Activated CD4-positive, CD25-positive, alpha-beta regulatory T cell treated with anti-CD3 and anti-CD28 coated beads, Interleukin-2, amount 50 U/mL, for 16 hours (primary cell): ENCODE measurements at places on chromosomes 16 and 17.

DNA sequence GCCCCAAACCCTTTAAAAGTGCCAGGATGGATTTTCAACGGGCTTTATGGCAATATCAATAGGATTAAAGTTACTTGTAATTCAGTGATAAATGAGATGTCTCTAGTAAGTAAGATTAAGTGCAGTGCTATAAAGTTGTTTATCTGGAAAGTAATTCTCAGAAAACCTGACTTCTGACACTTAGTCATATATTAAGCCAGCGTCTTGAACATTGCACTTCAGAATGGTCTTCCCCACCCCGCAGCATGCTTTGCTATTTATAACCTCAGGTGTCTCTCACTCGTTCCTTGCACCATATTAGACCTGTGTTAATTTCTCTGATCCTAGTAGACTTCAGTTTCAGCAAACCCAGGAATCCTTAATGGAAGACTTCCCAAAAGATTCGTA lies 2.1 kb upstream of the MAF start:
- DNase-seq, result no peak

DNA sequence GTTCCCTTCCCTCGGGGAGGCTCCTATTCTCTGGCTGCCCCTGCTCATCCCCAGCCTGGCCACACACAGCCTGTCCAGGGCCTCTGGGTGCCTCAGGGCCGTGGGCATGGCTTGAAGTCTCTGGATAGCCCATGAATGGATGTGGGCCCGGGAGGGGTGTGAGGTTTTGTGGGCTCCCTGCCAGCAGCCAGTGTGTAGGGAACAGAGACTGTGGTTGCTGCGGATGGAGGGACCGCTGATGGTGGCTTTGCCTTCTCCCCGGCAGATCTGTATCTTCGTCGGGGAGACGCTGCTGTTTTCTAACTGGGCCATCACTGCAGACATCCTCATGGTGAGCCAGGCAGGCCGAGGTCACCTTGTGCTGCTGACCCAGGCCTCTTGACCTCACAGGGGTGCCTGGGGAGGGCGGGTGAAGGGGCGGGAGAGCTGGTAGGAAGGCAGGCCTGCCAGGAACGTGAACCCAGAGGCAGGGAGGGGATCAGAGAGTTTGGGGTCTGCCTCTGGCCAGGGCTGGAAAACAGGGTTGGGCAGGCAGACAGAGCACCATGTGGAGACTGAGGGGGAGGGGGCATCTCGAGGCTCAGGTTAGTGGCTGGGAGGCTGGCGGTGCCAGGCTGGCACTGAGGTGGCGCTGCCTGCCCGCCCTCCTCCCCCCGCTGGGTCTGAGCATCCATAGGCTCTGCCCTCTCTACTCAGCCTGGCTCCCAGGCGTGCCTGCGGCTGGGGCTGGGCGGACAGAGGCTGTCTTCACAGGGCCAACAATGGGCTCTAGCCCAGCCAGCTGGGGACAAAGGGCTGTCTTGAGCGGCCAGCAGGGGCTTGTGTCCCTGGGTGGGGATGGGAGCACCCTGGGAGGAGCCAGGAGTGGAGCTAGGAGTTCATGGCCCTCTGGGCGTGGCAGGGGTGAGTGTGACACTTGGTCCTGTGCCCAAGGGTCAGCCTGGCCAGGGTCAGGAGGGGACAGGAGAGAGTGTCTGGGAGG lies 21.4 kb downstream of the MYBBP1A start:
- no peak for DNase-seq

DNA sequence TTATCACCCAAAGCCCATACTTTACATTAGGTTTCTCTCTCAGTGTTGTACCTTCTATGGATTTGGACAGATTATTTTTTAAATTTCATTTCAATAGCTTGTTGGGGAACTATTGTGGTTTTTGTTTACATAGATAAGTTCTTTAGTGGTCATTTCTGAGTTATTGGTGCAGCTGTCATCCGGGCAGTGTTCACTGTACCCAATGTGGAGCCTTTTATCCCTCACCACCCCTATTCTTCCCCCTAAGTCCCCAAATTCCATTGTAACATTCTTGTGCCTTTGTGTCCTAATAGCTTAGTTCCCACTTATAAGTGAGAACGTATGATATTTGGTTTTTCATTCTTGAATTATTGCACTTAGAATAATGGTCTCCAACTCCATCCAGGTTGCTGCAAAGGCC lies 57.5 kb downstream of the SLFN11 start:
- DNase-seq, result no peak

- DNase-seq, result no peak
Observed at GRCh38 chr16:81253141-81253540, 14.7 kb downstream of the BCO1 start.

DNA sequence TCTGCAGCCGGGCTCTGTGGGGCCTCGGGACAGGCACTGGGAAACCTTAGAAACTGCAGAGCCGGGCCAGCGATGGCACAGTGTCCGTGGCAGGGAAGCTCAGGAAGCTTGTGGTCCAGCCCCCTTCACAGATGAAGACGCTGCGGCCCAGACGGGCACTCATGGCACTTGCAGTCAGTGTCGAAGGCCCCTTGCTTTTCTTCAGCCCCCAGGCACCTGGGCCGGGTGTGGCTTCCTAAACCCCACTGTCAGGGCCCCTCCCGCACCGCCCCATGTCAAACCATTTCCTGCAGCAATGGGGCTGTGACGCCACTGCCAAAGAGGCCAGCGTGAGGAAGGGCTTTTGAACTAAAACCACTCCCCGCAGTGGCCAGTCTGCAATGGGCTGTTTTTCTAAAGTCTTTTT lies 164.0 kb downstream of the LAT start:
- peak; percentile 55 for DNase-seq

DNA sequence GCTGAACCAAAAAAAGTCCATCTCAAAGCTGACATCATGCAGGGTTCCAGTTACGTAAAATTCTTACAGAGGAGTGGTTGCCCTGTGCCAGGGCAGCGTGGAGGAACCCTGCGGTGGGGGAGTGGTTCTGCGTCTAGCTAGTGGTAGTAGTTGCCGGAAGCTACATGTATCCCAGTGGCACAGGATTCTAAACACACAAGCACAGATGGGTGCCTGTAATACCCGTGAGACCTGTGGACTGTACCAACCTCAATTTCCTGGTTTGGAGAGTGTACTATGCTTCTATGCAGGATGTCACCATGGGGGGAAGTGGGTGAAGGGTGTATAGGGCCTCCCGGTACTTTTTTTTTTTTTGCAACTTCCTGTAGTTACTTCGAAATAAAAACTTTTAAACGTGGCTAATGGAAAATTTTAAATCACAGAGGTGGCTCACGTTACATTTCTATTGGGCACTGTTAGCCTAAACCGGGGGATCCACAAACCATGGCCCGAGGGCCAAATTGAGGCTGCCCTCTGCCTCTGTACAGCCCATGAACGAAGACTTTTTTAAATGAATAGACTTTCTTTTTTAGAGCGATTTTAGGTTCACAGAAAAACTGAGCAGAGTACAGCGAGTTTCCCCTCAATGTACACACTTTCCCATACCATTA lies 38.5 kb downstream of the TBC1D16 start:
- DNase-seq, result peak; percentile 63

DNA sequence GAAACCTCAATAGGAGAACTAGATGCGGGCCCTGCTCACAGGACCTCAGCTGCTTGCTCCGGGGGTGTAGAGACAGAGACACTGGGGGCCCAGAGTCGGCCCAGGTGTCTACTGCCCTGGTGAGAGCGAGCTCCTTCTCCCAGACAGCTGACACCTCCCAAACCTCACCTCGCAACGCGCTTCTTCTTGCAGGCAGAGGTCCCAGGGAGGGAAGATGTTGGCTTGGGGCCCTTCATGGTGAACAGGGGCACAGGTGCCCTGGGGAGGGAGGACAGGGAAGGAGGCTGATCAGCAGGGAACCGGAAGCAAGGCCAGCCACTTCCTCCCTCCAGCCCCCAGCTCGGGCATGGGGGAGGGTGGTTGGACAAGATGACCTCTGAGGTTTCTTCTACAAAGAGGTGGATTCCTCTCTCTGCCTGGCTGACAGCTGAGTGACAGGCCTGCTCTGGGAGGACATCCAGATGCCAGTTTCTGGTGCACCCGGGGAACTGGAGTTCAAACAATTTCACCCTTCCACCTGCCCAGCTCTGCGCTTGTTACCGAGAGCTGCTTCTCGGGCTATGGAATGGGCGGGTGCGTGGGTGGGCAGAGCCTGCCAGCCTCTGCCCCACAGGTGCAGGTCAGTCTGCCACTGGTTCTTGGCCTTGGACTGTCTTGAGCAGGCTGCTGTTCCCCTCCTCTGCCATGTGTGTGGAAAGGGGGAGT lies 11.7 kb upstream of the GFAP start:
- DNase-seq, result no peak

GRCh38 chr16:3752984-3753383 lies 35.7 kb upstream of the TRAP1 start:
- DNase-seq, result no peak

- no peak for DNase-seq
Observed at GRCh38 chr16:75244844-75245758, 6.3 kb downstream of the BCAR1 start.

DNA sequence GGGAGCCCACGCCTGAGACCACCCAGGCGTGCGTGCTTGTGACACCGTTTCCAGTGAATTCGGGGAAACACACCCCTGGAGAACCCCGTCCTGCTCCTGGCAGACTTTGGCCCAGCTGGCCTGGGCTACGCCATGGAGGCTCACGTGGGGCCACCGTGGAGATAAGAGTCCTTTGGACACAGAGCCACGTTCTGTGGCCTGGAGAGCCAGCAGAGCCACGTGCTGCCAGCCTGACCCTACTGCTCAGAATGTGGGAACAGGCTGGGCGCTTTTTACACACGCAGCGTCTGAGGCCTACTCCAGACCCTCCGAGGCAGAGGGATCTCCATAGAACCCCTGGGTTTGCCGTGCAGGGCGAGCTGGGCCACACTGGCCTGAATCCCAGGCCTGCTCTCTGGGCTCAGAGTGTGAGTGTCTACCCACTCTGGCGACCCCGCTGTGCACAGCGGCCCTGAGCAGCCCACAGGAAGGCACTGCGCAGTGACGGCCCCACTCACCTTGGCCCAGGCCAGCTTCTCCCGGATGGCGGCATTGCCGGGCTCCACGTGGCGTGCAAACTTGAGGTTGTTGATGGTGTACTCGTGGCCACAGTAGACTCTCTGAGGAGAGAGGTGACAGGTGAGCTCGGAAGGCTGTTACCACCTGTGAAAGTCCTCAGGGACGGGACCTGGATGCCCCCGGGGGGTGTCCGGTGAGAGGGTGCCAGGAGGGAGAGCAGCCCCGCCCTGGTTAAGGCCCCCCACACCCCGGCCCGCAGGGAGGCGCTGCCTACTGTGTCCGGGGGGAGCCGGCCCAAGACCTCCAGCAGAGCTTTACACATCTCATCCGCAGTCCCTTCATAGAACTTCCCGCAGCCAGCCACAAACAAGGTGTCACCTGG lies 10.0 kb downstream of the HAGH start:
- no peak for DNase-seq

DNA sequence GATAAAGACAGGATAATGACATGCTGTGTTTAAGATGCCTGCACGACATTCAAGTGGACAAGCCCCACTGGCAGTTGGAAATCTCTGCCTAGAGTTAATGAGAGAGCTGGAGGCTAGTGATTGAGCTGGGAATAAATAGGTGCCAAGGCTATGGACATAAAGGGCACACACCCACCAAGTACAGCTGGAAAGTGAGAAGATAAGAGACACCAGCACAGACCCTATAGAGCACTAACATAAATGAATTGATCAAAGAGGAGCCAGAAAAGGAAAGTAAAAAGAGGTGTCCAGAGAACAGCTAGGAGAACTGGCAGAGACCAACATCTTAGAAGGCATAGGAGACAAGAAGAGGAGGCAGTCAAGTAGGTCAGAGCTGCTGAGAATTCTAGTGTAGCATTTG lies 101.2 kb downstream of the YPEL2 start:
- no peak for DNase-seq

DNA sequence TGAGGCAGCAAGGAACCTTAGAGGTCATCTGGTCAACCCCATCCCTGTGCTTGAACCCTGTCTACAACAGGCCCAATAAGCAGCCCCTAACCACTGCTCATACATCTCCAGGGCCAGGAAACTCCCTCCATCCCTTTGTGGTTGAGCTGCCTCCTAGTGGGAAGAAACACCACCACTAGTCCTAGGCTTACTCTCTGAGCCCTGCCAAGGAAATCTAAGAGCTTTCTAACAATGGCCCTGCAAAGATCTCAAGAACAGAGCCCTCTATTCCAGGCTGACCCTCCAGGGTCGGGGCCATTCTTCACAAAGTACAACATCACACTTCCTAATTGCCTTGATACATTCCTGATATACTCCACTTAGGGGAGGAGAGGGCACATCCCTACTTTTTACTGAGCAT lies 5.8 kb downstream of the ACLY start:
- no peak for DNase-seq

- DNase-seq, result no peak
Observed at GRCh38 chr17:54814371-54814770, 86.3 kb upstream of the TOM1L1 start.

DNA sequence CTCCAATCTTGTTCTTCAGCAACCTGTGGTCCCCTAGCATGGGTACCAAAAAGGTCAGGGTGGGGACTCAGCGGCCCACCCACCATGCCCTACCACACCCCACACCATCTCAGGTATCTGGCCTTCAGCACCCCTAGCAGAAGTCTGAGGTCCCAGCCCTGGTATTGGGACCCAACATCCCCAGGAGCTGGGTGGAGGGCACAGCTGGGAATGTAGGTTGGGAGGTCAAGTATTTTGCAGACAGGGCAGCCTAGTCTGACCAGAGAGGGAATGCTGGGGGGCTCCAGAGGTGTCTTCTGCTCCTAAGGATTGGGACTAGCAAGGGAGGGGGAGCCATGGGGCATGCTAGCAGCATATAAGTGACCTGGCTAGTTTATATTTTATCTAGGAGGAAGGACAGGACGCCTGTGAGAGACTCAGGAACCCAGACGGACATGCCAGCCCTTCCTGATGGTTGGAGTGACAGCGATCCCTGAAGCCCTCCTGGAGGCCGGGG lies 822 bp upstream of the ADAM11 start:
- DNase-seq, result no peak

DNA sequence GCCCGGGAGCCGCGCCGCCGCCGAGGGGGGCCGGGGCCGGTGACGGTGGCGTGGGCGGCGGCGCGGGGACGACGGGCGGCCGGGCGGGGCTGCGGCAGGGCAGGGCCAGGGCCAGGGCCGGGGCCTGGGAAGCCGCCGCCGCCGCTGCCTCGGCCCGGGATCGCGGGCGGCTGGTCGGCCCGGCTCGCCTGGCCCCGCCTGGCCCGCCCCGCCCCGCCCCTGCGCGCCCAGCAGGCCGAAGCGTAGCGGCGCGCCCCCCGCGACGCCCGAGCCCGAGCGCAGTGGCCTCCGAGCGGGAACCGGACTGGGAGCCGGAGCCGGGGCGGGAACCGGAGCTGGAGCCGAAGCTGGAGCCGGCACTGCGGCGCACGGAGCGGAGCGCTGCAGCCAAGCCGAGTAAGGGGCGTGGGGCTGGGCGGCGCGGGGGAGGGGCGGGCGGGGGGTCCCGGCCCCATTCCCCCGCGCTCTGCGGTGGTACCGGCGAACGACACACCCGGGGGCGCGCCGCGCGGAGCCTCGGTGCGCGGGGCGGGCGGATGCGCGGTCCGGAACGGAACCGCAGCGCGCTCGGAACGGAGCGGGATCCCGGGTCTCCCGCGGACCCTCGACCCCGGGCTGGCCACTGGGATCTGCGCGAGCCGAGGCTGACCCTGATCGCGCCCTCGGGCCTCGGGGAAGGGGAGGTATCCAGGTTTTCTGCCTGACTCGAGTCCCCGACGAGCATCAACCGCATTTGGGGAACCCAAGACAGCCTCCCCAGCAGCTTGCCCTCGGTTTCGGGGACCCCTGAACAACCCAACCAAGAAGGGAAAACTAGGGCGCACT lies at the start of gene BEAN1:
TSS of gene BEAN1 (plus strand) at position 260 of the 825 bp plus-strand sequence. CDS start 10,382 bp downstream, outside the sequence.
- no peak for DNase-seq

GRCh38 chr16:66427871-66428681 lies 981 bp downstream of the BEAN1 start:
- DNase-seq, result no peak
